Psoas muscle (tissue), 8 donors: ENCODE measurements at places on chromosomes 1 and 21. TPM values are rescaled to one million over a fixed set of nuclear protein-coding genes. Genes with fewer than 3 reads are reported as not detected.

DNA sequence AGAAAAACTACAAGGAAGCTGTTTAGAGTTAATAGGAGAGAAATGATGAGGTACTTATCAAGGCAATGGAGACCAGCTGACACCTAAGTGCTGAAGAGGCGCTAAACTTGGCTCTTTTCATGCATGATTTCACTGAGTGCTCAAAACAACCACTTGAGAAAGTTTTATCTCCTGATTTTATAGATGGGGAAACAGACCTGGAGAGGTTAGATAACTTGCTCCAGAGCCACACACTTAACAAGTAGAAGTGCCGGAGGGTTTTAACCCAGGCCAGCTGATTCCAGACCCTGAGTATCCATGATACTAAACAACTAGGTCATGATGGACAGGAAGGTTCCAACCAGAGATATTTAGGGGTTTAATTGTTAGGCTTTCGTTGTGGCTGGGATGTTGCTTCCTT is 25.9 kb downstream of the UBE2U start:
- no peak overlapping the region for H3K4me3 ChIP-seq
- no peaks in the 10 kb centered on the region for H3K4me1 ChIP-seq
- no peaks in the 10 kb centered on the region for H3K36me3 ChIP-seq
- no peak for DNase-seq
- no peak overlapping the region for H3K27ac ChIP-seq
- H3K27me3 ChIP-seq: no peaks in the 10 kb centered on the region

DNA sequence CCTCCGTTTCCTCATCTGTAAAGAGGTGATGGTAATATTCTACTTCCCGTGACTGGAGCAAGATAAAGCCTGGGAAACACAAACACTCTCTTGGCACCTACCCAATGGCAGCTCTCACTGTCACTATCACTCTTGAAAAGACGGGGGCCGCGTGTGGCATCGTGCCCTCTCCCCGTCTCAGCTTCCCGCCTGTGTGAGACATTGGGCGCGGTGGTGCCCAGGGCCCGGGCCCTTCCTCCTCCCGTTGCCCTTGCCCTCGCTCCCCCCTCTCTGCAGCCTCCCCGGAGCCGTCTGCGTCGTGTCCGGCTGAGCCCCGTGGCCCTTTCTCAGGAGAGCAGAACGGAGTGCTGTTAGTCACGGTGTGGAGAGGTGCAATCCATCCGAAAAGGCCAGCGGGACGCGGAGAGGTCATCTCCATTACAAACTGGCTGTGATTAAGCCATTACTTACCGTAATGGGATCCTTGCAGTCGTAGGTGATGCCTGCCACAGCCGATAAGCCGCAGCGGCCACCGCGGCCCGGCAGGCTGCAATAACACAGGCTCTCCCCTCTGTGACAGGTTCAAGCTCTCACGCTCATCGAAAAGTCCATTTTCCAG is 156.4 kb upstream of the ZC3H12A start:
- H3K4me1 ChIP-seq: no peaks in the 10 kb centered on the region
- no peaks in the 10 kb centered on the region for H3K36me3 ChIP-seq
- no peak overlapping the region for H3K4me3 ChIP-seq
- no peak for DNase-seq
- H3K27me3 ChIP-seq: peaks cover 71% of the 10 kb centered on the region
- H3K27ac ChIP-seq: no peak overlapping the region

Gene CNIH3
- polyA plus RNA-seq: 0.39 TPM

DNA sequence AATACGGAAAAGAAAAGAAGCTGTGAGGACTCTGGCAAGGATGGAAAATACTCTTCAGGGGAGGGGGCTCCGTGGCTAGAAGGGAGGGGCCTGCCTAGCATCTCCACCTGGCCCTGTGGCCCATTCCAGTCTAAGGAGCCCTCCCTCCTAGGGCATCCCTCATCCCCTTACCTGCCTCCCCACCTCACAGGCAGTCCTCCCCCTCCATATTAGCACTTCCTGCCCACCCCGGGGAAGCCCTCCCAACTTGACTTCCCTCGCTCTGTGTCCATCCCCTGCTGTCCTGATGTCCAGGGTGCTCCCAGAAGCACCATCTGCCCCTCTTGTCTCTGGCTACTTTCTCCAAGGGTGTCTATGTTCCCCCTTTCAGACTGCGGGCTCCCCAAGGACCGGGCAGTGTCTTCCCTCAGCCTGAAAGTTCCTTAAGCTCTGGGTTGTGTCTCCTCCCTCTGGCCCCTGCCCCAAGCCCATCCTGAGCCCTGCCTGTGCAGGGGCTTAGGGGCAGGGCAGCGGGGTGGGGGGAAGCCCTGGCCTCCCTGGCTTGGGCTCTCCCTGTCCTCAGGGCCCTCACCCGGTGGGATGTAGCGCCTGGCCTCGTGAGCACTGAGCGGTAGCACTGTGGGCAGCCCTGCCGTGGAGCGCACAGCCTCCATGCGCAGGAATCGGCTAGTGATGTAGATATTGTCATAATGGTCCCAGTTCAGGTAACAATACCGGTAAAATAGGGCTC is 3.9 kb downstream of the DCST2 start:
- H3K27me3 ChIP-seq: no peaks in the 10 kb centered on the region
- no peak overlapping the region for H3K27ac ChIP-seq
- H3K4me1 ChIP-seq: no peaks in the 10 kb centered on the region
- DNase-seq: no peak
- H3K36me3 ChIP-seq: no peaks in the 10 kb centered on the region
- no peak overlapping the region for H3K4me3 ChIP-seq

- no peak overlapping the region for H3K27ac ChIP-seq
- DNase-seq: no peak
- no peaks in the 10 kb centered on the region for H3K4me1 ChIP-seq
- no peak overlapping the region for H3K4me3 ChIP-seq
These were observed 62.9 kb downstream of the IFI44 start for GRCh38 chr1:78712467-78713051.

DNA sequence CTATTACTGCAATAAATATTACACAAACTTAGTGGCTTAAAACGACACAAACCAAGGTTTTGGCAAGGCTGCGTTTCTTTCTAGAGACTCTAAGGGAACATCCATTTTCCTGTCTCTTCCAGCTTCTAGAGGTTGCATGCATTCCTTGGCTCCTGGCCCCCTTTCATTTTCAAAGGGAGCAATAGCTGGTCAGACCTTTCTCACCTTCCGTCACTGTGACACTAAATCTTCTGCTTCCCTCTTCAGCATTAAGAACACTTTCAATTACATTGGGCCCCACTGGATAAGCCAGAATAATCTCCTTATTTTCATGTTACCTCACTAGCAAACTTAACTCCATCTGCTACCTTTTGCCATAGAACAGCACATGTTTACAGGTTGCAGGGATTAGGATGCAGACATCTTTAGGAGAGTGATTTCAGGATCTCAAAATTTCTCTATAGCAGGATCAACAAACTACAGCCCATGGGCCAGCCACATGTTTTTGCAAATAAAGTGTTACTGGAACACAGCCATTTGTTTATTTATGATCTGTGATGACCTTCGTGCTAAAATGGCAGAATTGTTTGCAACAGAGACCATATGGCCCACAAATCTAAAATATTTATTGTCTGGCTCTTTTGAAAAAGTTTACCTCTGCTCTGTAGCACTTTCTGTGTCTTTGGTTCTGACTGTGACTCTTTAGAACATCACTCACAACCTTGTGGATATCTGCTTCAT is 221.5 kb upstream of the SGIP1 start:
- peak overlapping the region; percentile 8 for H3K4me3 ChIP-seq
- DNase-seq: no peak
- peak overlapping the region; percentile 80 for H3K27ac ChIP-seq
- H3K36me3 ChIP-seq: no peaks in the 10 kb centered on the region
- no peaks in the 10 kb centered on the region for H3K27me3 ChIP-seq

DNA sequence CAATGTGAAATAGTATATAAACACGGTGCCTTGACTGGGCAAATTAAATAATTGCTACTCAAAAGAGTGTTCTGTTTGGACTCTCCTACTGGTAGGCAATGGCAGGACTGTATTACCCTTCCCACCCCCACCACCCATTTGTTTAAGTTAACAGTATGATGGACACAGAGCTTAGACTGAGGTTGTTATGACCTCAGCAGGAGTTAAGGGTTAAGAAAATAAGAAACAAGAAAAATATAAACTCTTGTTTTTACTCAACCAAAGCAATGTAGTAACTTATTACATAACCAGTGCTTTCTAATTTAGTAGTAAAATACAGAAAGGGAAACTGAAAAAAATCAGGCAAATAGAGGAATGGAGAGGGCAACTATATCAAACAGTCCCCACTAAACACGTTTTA is 19.9 kb upstream of the SERPINC1 start:
- no peaks in the 10 kb centered on the region for H3K36me3 ChIP-seq
- no peak overlapping the region for H3K27ac ChIP-seq
- DNase-seq: no peak
- H3K4me1 ChIP-seq: no peaks in the 10 kb centered on the region
- H3K27me3 ChIP-seq: no peaks in the 10 kb centered on the region

DNA sequence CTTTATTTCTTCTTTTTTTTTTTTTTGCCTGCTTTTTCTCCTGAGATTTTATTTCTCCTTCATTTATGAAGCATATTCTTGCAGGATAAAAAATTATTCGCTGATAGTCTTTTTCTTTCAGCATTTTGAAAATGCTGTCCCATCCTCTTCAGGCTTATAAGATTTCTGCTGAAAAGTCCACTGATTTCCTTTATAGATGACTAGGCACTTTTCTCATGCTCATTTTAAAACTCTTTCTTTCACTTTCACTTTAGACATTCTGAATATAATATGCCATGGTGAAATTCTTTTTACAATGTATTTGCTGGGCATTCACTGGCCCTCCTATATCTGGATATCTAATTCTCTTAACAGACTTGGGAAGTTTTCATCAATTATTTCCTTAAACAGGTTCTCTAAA is 25.5 kb upstream of the GTF2B start:
- H3K36me3 ChIP-seq: peaks cover 6% of the 10 kb centered on the region
- H3K27me3 ChIP-seq: no peaks in the 10 kb centered on the region
- H3K27ac ChIP-seq: no peak overlapping the region
- H3K4me3 ChIP-seq: no peak overlapping the region

Gene ITGB3BP
- 2.0 TPM for polyA plus RNA-seq

Gene BATF3
- 1.0 TPM for polyA plus RNA-seq

DNA sequence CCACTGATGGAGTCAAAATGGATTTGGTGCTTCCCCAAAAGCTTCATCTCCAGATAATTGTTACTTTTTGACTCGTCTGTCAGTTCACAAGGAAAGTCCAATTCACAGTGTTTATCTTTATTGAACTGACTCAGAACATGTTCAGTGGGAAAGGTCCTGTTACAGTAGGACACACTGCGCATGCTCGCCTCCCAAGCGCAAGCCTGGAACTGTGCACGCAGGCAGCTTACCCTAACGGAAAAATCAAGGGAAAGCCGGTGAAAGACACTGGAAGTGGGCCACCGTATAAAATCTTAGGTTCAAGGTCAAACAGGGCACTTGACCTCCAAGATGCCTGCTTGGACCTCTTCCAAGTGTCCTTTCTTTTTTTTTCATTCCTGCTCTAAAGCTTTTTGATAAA is 174.6 kb downstream of the USP25 start:
- no peaks in the 10 kb centered on the region for H3K4me1 ChIP-seq
- no peaks in the 10 kb centered on the region for H3K27me3 ChIP-seq
- H3K27ac ChIP-seq: no peak overlapping the region
- H3K4me3 ChIP-seq: no peak overlapping the region

Gene OR2G6
- not detected for polyA plus RNA-seq

GRCh38 chr1:119535381-119535780 is 28.4 kb downstream of the HSD3B1 start:
- no peaks in the 10 kb centered on the region for H3K36me3 ChIP-seq
- no peak for DNase-seq
- H3K27me3 ChIP-seq: peaks cover 3% of the 10 kb centered on the region
- no peaks in the 10 kb centered on the region for H3K4me1 ChIP-seq

Gene VANGL2
- 0.18 TPM for polyA plus RNA-seq

DNA sequence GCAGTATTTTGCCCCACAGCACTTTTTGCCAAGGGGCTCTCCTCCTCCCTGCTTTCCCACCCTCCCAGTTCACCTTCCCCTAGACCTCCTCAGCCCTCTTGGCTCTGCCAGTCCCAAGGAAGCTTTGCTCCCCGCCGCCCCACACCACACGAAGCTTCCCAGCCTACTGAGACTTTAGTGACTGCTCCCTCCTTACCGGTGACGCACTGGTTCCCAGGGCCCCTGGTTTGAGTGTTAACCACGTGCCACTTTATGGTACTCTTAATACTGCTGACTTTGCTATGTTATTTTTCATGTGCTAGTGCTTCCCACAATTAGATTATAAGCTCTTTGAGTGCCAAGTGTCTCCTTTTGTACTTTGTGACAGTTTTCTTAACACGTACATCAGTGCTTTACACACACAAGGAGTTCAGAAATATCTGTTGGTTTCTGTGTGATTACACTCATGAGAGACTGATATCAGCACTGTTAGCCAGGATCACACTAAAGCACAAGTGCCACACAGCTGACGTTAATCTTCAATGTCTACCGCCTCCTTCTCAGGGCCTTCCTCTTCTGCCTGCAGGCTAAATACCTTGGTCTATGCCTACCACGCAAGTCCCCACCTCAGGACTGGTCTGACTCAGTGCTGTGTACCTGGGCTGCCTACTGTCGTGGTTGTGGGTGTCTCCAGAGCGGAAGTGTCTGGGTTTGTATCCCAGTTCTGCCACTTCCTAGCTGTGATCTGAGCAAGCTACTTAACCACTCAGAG is 61.0 kb downstream of the DNTTIP2 start:
- H3K4me3 ChIP-seq: no peak overlapping the region
- H3K4me1 ChIP-seq: no peaks in the 10 kb centered on the region
- no peak for DNase-seq
- no peak overlapping the region for H3K27ac ChIP-seq
- no peaks in the 10 kb centered on the region for H3K27me3 ChIP-seq
